Adrenal gland (tissue), 19 donors: ENCODE measurements at places on chromosomes 1 and 21. TPM values are rescaled to one million over a fixed set of nuclear protein-coding genes. Genes with fewer than 3 reads are reported as not detected.
A peak's percentile ranks its signal among the peaks of the same experiment; 100 is the strongest.

GRCh38 chr1:198491028-198491427, 49.5 kb downstream of the ATP6V1G3 start:
- H3K4me1 ChIP-seq: no peaks in the 10 kb centered on the region
- H3K36me3 ChIP-seq: no peaks in the 10 kb centered on the region
- H3K4me3 ChIP-seq: no peak overlapping the region
- DNase-seq: no peak
- no peaks in the 10 kb centered on the region for H3K27me3 ChIP-seq
- no peak overlapping the region for H3K27ac ChIP-seq

The OR2L13 gene
- 0.22 TPM for total RNA-seq

DNA sequence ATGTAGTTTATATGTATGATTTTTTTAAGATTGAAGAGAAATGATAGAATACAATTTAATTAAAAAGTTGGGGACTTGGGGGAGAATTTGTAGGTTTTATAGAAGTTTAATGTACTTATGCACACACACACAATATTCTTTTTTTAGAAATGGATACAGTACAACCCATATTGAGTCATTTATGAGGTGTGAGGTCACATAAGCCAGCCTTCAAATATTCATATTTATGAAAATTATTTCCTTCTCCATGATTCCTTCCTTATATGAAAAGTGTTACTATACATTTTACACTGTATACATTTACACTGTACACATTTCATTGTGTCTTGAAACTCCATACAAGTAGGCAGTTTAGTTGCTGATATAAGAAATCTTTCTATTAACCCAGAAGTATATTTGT, 96.2 kb upstream of the CHODL start:
- no peaks in the 10 kb centered on the region for H3K27me3 ChIP-seq
- H3K4me1 ChIP-seq: no peaks in the 10 kb centered on the region
- H3K27ac ChIP-seq: no peak overlapping the region
- H3K4me3 ChIP-seq: no peak overlapping the region

GRCh38 chr1:17199267-17200044, 5.5 kb upstream of the PADI1 start:
- H3K27me3 ChIP-seq: peaks cover 3% of the 10 kb centered on the region
- no peak for DNase-seq
- H3K27ac ChIP-seq: no peak overlapping the region
- H3K36me3 ChIP-seq: no peaks in the 10 kb centered on the region

The CHI3L2 gene
- total RNA-seq: 6.9 TPM

- H3K27ac ChIP-seq: no peak overlapping the region
- H3K4me1 ChIP-seq: peaks cover 12% of the 10 kb centered on the region
- no peak overlapping the region for H3K4me3 ChIP-seq
- DNase-seq: no peak
- H3K36me3 ChIP-seq: no peaks in the 10 kb centered on the region
Measured at GRCh38 chr21:45152265-45152746, 77.9 kb downstream of the ADARB1 start.

DNA sequence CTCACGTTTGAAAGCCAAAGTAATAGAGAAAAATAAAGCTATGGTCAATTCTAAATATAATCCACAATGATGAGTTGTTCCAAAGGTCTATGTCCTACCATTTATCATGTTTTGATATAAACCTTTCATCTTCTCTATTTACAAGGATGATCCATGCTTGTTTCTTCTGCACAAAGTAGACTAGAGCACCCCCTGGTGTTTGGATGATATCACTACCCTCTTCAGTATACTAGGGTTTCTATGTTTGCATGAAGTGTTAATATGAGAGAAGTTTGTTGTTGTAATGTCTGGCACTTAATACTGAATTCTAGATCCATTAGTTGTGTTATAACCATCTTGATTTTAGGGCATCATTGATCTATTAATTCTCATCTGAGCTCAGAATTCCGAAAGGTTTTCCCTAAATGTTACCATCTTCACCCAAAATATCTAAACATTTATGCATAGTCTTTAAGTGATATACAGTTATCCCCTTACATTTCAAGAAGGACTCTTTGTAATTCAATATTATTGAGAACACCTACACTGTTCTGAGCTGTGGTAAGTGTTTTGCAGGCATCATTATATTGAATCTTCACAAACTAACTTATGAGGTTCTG, 21.1 kb downstream of the CLDN8 start:
- no peaks in the 10 kb centered on the region for H3K36me3 ChIP-seq
- H3K27ac ChIP-seq: no peak overlapping the region
- no peaks in the 10 kb centered on the region for H3K4me1 ChIP-seq
- peaks cover 4% of the 10 kb centered on the region for H3K27me3 ChIP-seq
- no peak overlapping the region for H3K4me3 ChIP-seq
- DNase-seq: no peak

- no peaks in the 10 kb centered on the region for H3K36me3 ChIP-seq
- no peak overlapping the region for H3K4me3 ChIP-seq
- no peak for DNase-seq
- peaks cover 56% of the 10 kb centered on the region for H3K27me3 ChIP-seq
Measured at GRCh38 chr21:33112681-33113080, 42.7 kb downstream of the OLIG1 start.

GRCh38 chr1:199585392-199585791, 442.1 kb upstream of the NR5A2 start:
- H3K27ac ChIP-seq: no peak overlapping the region
- H3K27me3 ChIP-seq: no peaks in the 10 kb centered on the region
- H3K4me1 ChIP-seq: no peaks in the 10 kb centered on the region
- no peak for DNase-seq
- H3K36me3 ChIP-seq: no peaks in the 10 kb centered on the region
- H3K4me3 ChIP-seq: no peak overlapping the region

- H3K4me1 ChIP-seq: peaks cover 79% of the 10 kb centered on the region
- no peaks in the 10 kb centered on the region for H3K27me3 ChIP-seq
- no peaks in the 10 kb centered on the region for H3K36me3 ChIP-seq
- H3K27ac ChIP-seq: peak overlapping the region; percentile 95
- no peak overlapping the region for H3K4me3 ChIP-seq
Measured at GRCh38 chr1:21341022-21341421, 50.8 kb upstream of the ECE1 start.

- no peaks in the 10 kb centered on the region for H3K27me3 ChIP-seq
- DNase-seq: no peak
- H3K4me3 ChIP-seq: no peak overlapping the region
Measured at GRCh38 chr21:45910548-45911221, 70.9 kb upstream of the COL6A1 start.

DNA sequence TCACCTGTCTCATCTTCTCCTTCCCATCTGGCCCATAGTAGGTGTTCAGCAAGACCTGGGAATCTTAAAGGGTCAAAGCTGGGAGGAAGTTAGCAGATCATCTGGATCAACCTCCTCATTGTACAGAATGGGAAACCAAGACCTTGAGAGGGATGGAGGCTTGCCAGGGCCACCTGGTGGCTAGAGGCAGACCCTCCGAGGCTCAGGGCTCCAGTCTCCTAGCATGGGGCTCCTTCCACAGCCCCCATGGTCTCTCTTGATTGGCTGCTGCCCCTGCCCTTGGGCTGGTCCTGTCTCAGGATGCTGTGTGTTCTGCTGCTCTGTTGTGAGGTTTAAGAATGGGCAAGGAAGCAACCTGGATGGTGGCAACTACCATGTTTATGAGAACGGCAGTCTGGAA, 68.7 kb upstream of the CNTN2 start:
- H3K27me3 ChIP-seq: no peaks in the 10 kb centered on the region
- H3K4me3 ChIP-seq: no peak overlapping the region
- no peaks in the 10 kb centered on the region for H3K4me1 ChIP-seq
- DNase-seq: no peak
- H3K27ac ChIP-seq: no peak overlapping the region
- no peaks in the 10 kb centered on the region for H3K36me3 ChIP-seq

- no peaks in the 10 kb centered on the region for H3K4me1 ChIP-seq
- H3K27ac ChIP-seq: no peak overlapping the region
- H3K27me3 ChIP-seq: peaks cover 13% of the 10 kb centered on the region
- H3K36me3 ChIP-seq: no peaks in the 10 kb centered on the region
- no peak overlapping the region for H3K4me3 ChIP-seq
Measured at GRCh38 chr1:2499986-2500596, 24.0 kb downstream of the PLCH2 start.

DNA sequence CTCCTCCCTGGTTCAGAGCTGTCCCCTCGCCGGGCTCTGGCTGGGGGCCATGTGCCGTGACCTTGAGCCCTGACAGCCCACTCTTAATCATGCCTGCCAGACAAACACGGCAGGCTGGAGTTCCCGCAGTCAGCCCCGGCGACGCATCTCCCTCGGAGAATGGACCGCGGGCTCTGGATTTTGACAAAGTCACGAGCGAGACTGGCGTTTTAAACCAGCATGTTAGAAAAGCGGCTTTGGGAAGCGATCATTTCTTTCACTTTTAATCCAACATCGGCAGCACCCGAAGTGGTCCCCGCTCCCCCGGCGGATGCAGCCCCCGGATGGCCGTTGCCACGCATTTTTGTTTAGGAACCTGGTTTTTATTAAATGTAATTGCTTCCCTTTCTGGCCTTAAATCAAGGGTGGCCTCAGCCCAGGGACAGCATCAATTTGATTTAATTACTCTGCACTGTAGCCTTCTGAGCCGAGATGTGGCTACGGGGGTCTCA, 70.9 kb downstream of the PRDM16 start:
- no peak overlapping the region for H3K4me3 ChIP-seq
- H3K4me1 ChIP-seq: peaks cover 7% of the 10 kb centered on the region
- no peaks in the 10 kb centered on the region for H3K36me3 ChIP-seq
- DNase-seq: no peak

The FCGR3A gene
- total RNA-seq: 154 TPM

The MTARC2 gene
- 28.0 TPM for total RNA-seq

DNA sequence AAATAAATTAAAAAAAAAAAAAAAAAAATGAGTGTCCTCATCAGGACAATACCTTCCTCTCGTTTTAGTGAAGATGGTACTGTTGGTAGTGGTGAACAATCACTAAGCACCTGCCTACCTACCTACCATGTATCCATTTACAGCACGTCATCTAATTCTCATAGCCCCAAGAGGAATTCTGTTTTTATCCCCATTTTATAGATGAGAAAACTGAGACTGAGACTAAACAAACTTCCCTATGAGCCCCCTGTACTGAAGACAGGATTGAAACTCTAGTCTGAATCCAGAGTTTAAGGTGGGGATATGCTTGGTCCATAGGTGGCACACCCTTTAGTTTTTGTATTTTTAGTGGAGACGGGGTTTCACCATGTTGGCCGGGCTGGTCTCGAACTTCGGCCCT, 17.3 kb upstream of the THEMIS2 start:
- H3K4me1 ChIP-seq: peaks cover 6% of the 10 kb centered on the region
- no peak overlapping the region for H3K4me3 ChIP-seq
- peaks cover 17% of the 10 kb centered on the region for H3K36me3 ChIP-seq
- DNase-seq: no peak
- no peak overlapping the region for H3K27ac ChIP-seq
- H3K27me3 ChIP-seq: no peaks in the 10 kb centered on the region

DNA sequence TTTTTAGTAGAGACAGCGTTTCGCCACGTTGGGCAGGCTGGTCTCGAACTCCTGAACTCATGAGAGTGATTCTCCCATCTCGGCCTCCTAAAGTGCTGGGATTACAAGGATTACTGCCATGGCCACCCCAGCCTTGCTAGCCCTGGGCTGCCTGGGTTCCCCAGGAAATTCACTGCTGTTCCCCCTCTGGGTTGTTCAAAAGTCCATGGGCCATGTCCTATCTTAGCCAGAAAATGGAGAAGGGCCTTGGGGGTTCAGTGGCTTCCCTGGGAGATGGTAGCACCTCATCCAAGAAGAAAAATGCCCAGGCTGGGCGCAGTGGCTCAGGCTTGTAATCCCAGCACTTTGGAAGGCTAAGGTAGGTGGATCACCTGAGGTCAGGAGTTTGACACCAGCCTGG, 20.9 kb downstream of the SLC26A9 start:
- H3K27ac ChIP-seq: no peak overlapping the region
- no peaks in the 10 kb centered on the region for H3K4me1 ChIP-seq
- no peak overlapping the region for H3K4me3 ChIP-seq
- peak; percentile 33 for DNase-seq

The PLD5 gene
- total RNA-seq: 5.5 TPM

DNA sequence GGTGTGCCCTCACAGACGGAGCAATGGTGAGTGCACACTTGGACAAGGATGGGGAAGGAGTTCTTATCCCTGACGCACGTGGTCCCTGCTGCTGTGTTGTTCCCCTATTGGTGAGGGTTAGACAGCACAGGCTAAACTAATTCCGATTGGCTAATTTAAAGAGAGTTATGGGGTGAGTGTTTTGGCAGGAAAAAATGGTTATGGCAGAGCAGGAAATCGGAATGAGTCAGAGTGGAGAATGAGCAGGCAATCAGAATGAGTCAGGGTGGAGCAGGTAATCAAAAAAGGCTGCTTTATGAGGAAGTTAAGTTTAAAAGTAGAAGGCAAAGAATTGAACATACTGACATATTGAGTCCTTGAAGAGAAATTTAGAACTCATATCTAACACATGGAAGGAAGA, 100.5 kb downstream of the NGF start:
- H3K36me3 ChIP-seq: no peaks in the 10 kb centered on the region
- H3K4me3 ChIP-seq: no peak overlapping the region
- H3K27ac ChIP-seq: no peak overlapping the region
- no peak for DNase-seq

DNA sequence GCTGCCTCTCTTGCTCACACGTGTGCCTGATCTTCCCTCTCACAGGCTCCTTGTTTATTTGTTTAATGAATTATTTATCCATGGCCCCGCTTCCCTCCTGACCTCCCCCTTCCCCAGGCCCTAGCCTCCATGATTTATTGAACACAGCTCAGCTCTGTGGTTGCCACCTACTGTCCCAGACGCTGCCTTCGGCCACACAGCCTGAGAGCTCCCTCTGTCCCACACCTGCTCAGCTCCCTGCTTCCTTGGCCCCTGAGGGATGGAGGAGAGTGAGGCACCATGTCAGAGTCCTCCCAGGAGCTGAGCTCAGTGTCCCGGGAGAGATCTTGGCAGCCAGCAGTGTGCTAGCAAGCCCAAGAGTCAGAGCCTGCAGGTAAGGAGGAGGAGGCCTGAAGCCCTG, 3.1 kb upstream of the EFNA3 start:
- peaks cover 32% of the 10 kb centered on the region for H3K4me1 ChIP-seq
- no peak overlapping the region for H3K27ac ChIP-seq
- no peak for DNase-seq
- H3K36me3 ChIP-seq: no peaks in the 10 kb centered on the region

GRCh38 chr1:110203021-110203661, 7.0 kb upstream of the KCNC4 start:
- H3K36me3 ChIP-seq: no peaks in the 10 kb centered on the region
- peaks cover 5% of the 10 kb centered on the region for H3K4me1 ChIP-seq
- peak; percentile 75 for DNase-seq
- H3K4me3 ChIP-seq: no peak overlapping the region
- no peaks in the 10 kb centered on the region for H3K27me3 ChIP-seq
- no peak overlapping the region for H3K27ac ChIP-seq

The HCRTR1 gene
- total RNA-seq: not detected

DNA sequence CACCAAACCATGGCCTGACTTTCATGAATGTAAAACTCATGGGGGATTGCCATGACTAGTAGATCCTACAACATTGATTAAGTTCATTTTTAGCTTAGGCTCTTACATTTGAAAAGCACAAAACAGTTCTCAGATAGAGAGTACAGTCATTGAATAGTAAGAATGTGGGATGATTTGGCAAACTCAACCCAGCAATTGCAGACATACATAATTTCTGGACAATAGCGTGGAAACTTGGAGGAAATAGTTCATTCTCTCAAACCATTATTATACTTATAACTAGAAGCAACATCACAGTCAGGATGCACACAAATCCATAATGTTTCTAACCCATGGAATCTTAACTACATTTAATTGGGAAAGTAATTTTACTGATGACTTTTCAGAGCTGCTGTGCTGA, 598.2 kb downstream of the LMO4 start:
- H3K27ac ChIP-seq: no peak overlapping the region
- no peak for DNase-seq
- no peaks in the 10 kb centered on the region for H3K36me3 ChIP-seq
- no peak overlapping the region for H3K4me3 ChIP-seq

The LDLRAD1 gene
- 0.39 TPM for total RNA-seq

The S1PR1 gene
- 26.4 TPM for total RNA-seq

The SLC25A34 gene
- 6.1 TPM for total RNA-seq
